Left ventricle myocardium superior (tissue), 1 donor: ENCODE measurements at places on chromosomes 4 and X.

- DNase-seq, result no peak
Measured at GRCh38 chrX:12307961-12308360, 169.7 kb downstream of the FRMPD4 start.

DNA sequence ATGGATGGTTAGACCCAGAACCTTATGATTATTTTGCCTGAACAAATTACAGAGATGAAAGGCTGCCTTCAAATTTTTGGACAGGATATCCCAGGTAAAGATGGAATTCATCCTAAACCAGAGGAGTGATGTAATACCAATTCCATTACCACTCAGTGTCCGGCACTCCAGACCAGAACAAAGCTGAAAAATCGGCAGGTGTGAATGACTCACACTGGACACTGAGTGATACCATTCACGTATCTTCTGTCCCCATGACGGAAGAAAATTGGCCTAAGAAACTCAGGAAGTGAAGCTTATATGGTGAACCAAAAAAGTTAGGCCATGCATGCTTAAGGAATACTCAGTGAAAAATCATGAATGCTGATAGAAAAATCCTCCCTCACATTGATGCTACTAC, 34.5 kb downstream of the PALLD start:
- no peak for DNase-seq

DNA sequence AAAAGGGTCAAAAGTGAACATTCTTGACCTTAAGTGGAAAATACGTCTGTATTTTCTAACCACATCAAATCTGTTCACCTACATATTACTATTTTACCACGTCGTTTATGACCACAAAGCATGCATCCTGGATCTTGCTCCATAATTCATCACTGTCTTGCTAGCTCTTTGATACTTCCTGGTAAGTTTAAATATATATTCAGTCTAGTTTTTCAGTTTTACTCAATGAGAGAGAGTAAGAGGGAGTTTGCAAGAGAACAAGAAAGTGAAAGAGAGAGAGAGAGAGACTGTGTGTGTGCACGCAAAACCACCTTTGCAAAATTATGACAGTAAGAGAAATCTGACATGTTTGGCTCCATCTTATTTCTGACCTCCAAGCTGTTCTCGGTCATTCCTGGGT, 173.7 kb upstream of the GALNTL6 start:
- no peak for DNase-seq

DNA sequence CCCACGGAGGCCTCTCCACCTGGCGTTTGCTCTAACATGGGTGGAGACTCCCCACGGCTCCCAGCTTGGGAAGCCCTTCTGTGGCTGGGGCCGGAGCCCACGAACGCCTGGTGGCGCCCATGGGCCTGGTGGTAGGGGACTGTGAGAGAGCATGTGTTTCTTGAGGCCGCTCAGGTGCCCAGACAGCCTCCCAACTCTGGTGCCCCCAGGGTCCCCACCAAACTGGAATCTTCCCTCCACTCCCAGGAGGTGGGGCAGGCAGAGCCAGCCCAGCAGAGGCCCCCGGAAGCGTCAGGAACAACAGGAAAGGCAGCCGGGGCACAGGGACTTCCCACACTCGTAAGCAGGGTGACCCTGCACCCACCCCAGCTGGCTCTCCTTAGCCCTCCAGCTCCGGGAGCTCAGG, 33.3 kb upstream of the FGFR3 start:
- DNase-seq, result no peak

- DNase-seq, result peak; percentile 48
Measured at GRCh38 chrX:40097141-40097503, 636 bp downstream of the BCOR start.

- DNase-seq, result no peak
Measured at GRCh38 chrX:150028692-150029091, 90.4 kb upstream of the EOLA2 start.

- no peak for DNase-seq
Measured at GRCh38 chr4:102213031-102213430, 132.3 kb downstream of the SLC39A8 start.

- no peak for DNase-seq
Measured at GRCh38 chrX:40960041-40960440, 125.2 kb upstream of the USP9X start.

DNA sequence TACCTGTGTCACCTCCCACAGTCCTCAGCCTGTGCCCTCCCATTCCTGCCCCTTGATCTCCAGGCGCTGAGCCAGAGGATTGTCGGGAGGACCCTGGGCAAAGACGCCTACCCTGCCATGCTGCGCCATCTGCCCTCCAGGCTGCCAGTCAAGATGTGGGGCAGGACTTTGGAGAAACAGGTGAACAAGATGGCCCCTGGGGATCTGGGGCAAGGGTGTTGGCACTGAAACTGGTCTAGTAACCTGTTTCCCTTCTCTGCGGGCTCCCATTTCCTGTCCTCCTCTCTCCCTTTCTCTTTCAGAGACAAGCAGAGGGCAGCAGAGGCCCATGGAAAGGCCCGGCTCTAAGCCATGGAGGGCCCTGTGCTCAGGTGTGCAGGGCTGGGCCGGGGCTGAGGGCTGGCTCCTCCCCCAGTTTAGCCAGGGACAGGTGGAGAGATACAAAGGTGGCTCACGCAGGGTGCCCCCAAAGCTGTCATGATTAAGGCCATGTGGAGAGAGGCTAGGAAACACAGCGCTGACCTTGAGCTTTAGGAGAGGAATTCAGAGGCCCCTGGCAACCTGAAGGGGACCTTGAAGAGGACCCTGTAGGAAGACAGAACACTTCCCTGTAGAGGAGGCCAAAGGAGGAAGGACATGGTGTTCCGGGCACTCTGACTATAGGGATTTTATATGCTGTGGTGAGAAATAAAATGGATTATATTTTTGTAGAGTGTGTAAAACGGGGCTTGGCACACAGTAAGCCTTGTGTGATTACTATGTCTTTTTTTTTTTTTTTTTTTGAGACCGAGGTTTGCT, at the start of gene GLOD5:
GLOD5 (plus strand) TSS at position 74 of the 798 bp plus-strand sequence; CDS start at position 118, 44 bp downstream.
- no peak for DNase-seq

- no peak for DNase-seq
Measured at GRCh38 chr4:132557660-132558059, 591.4 kb upstream of the PCDH10 start.

DNA sequence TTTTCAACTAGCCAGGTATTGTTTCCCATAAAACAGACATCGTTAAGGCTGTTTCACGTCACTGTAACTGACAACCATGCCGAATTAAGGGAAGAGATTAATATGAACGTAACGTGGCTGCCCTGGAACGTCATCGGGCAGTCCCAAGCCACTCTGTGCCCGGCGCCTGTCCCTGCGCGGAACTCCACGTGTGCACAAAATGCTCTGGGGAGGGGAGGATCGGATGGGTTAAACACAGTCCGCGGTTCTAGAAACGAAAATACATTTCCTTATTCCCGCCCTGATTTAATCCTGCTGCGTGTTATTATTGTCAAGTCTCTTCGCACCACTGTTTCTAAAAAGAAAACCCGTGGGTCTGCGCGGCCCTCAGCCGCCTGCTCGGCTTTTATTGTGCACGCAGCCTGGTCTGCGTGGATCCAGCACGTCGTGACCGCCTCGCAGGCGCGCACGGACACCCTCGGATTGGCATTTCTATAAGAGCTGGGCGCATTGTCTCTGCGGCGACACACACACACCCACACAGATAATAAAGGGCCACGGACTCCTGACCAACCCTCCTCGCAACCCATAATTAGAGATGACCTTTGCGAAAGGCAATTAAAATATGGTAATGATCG, 69.6 kb upstream of the BCOR start:
- DNase-seq, result no peak

DNA sequence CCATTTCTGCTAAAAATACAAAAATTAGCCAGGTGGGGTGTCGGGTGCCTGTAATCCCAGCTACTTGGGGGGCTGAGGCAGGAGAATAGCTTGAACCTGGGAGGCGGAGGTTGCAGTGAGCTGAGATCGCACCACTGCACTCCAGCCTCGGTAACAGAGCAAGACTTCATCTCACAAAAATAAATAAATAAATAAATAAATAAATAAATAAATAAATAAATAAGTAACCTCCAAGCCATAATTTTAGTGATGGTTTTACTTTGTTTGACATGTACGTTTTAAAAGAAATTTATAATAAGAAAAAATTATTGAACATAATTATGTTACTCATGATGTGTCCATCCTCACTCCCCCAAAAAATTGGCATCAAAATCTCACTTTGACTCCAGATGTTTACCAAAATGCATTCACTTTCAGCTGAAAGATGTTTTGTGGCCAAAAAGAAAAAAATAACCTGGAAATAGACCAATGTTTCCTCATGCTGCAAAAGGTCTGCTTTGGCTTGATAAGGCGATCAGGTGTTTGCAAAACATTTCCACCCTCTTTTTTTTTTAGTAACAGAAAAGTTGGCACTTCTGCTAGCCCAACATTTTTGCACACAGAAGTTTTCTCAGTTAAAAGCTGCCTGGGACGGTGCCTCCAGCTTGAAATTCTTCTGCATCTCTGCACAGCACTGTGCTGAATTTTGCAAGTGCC, 42.2 kb upstream of the DHRSX start:
- DNase-seq, result no peak

DNA sequence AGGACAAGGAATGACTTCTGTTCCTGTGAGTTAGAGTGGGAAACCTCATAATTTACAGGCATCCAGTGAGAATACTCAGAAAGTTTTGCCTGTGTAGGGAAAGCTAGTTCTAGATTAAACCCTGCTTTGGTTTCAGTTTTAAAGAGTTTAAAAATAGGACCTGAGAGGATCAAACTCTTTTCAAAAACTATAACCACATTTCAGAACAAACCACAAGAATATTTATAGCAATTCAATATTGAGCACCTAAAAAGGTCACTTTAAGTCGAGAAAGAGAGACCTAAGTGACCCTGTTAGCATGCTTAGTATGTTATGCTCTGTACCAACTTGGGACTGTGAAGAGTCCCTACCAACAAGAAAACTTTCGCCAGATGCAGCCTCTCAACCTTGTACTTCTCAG, 17.4 kb upstream of the PWWP3B start:
- DNase-seq, result no peak

DNA sequence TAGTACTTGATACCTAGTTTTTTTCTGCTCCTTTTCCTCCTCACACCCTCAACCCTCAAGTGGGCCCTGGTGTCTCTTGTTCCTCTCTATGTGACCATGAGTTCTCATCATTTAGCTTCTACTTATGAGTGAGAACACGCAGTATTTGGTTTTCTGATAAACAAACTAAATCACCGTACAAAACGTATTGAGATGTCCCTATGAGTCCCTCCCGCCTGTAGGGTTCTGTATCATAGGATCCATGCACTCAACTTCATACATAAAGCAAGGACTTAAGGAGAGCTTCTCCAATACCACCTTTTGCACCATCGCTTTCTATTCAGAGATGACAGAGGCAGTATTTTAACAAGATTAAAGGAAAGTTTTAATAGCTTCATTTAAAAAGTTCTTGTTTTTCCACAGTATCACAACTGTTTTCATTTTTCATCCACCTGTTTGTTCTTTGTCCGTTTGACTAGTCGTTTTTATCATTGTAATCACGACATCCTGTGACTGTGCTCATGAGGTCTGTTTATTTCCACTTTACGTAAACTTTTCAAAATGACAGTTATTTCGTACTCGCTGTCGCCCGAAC, 457 bp upstream of the RAB9A start:
- no peak for DNase-seq

- no peak for DNase-seq
Measured at GRCh38 chr4:26220696-26221095, 100.1 kb upstream of the RBPJ start.

DNA sequence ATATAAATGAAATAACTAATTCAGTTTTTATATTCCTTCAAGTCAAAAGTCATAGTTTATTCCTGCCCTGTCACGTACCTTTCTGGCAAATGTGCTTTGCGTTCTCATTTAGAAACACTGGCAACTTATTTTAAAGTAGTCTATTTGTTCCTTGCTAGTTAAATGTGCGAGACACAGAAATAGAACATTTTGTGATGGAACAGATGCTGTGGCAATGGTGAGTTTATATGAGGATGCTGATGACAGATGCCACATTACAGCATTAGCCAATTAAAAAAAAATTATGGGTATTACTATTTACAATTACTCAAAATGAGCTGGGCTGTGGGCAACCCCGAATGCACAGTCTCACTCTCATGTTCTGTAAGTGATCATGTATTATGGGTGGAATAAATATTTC, 26.1 kb upstream of the EPHA5 start:
- no peak for DNase-seq

DNA sequence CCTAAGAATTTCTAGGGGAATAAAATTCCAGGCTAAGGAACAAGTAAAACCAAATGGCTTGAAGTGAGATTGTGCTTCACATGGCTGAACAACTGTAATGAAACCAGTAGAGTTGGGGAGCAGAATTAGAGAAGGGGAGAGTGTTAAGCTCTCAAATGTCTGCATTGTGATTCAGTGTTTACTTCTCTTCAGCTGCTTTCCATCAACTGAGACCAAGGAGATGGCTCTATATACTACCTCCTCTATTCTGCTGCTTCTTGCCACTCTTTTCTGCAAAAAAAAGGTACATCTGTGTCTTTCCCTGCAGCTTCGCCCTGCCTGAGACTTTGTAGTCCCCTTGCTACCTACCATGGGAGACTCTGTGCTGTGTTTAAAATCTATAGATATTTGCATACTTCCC, 73.5 kb downstream of the WDFY3 start:
- DNase-seq, result no peak

GRCh38 chr4:22780317-22780716, 87.6 kb downstream of the GBA3 start:
- DNase-seq, result no peak

DNA sequence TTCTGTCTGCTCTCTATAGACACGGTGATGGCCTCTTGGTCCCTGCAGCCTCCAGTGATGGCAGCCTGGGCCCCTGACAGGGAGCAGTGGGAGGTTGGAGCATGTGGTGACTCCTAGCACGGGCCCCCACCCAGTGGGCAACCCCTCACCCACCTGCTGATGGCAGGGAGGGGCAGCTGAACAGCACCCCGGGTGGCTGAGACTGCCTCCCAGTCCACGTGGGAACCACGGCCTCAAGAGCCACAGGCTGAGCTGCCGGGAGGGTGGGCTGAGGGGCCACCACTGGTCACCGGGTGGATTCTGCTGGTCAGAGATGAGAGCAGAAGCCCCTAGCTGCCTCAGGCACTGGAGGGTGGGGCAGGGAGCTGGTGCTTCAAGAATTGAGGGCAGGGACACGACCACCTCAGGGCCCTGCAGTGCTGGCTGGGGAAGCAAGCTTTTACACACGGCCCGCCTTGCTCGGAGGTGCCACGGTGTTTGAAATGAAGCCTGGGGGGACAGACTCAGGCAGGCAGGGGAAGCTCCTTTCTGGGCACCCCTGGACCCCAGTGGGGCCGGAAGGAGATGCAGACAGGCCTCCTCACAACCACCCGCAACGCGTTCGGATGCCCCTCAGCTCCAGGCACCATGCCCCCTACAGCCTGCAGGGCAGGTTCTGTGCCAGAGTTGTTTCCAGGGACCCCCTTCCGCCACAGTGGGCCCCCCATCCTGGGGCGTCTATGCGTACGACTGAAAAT, 6.3 kb upstream of the HAUS3 start:
- DNase-seq, result no peak

DNA sequence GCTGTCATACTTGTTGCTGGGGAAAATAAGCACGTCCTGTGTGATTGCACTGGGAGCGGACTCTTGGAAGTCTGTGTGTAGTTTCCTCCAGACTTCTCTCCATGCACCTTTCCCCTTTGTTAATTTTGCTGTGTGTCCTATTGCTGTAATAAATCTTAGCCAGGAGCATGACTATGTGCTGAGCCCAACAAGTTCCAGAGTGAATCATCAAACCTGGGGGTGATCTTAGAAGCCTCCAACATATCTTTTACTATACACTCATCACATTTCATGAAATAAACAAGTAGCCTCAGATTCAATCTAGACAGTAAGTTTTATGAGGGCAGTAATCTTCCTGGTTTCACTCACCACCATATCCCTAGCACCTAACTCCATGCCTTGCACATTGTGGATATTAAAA, 43.3 kb upstream of the FGF13 start:
- DNase-seq, result no peak

GRCh38 chr4:124262211-124263179, 450.0 kb downstream of the ANKRD50 start:
- DNase-seq, result peak; percentile 23
